Smooth muscle cell of trachea (primary cell): ENCODE measurements at places on chromosomes 1 and 21. TPM values are rescaled to one million over a fixed set of nuclear protein-coding genes. Genes with fewer than 3 reads are reported as not detected.

HES4 gene
- 0.15 and 4.3 TPM in 2 replicates for total RNA-seq

FMO3 gene
- total RNA-seq, result 5.1 and 15.6 TPM in 2 replicates

LCA5L gene
- 0.66 and 0.87 TPM in 2 replicates for total RNA-seq

SZT2 gene
- 30.7 and 36.2 TPM in 2 replicates for total RNA-seq

ZNF697 gene
- total RNA-seq, result 7.9 and 12.1 TPM in 2 replicates

GJC2 gene
- total RNA-seq, result 14.4 and 14.8 TPM in 2 replicates

KDF1 gene
- total RNA-seq, result not detected in 2 replicates

VWA5B1 gene
- total RNA-seq, result not detected in 2 replicates

CRABP2 gene
- total RNA-seq, result 248 and 256 TPM in 2 replicates

KCNJ10 gene
- total RNA-seq, result under 0.01 TPM in 1 of 2 replicates, not detected in the other

SH2D2A gene
- not detected in 2 replicates for total RNA-seq

FAM167B gene
- 0.29 and 0.66 TPM in 2 replicates for total RNA-seq

FAM177B gene
- not detected in 2 replicates for total RNA-seq

SCAMP3 gene
- total RNA-seq, result 37.7 and 53.1 TPM in 2 replicates

B3GALT2 gene
- total RNA-seq, result 0.15 and 0.17 TPM in 2 replicates

OR2L3 gene
- total RNA-seq, result not detected in 2 replicates

RGSL1 gene
- not detected in 2 replicates for total RNA-seq

HSPA6 gene
- total RNA-seq, result 4.7 and 6.5 TPM in 2 replicates
